ENCODE measurements at places on chromosomes 2 and 18.
A peak's percentile ranks its signal among the peaks of the same experiment; 100 is the strongest.

GRCh38 chr2:234341306-234341985 lies 155.4 kb downstream of the ARL4C start:
- H3K27me3 ChIP-seq, result no peaks in the 10 kb centered on the region
- DNase-seq, result no peak
- H3K27ac ChIP-seq, result no peak overlapping the region
- no peaks in the 10 kb centered on the region for H3K36me3 ChIP-seq
- no peaks in the 10 kb centered on the region for H3K4me1 ChIP-seq
- H3K4me3 ChIP-seq, result no peak overlapping the region

- no peak for DNase-seq
- no peaks in the 10 kb centered on the region for H3K4me1 ChIP-seq
- H3K27me3 ChIP-seq, result no peaks in the 10 kb centered on the region
- no peak overlapping the region for H3K4me3 ChIP-seq
- H3K27ac ChIP-seq, result no peak overlapping the region
Measured at GRCh38 chr2:186595219-186595618, 5.4 kb downstream of the ITGAV start.

DNA sequence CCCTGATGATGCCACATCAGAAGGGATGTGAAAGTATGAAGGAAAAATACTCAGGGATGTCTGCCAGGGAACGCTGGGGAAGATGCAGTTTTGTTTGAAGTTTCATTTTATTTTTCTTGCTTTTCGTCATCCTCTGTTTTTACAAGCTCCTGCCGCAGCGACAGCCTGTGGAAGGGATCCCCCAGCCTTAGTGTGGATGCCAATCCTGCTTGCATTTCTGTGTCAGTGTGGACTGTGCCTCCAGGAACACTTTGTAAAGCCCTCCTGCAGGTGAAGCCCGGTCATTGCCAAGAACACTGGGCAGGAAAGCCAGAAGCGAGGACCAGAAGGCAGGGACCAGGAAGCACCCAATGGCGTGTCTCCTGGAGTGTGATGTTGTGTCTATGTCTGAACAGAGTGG lies 234.3 kb downstream of the SEPTIN10 start:
- H3K36me3 ChIP-seq, result no peaks in the 10 kb centered on the region
- no peaks in the 10 kb centered on the region for H3K27me3 ChIP-seq
- H3K4me3 ChIP-seq, result no peak overlapping the region
- no peak overlapping the region for H3K27ac ChIP-seq
- no peaks in the 10 kb centered on the region for H3K4me1 ChIP-seq

DNA sequence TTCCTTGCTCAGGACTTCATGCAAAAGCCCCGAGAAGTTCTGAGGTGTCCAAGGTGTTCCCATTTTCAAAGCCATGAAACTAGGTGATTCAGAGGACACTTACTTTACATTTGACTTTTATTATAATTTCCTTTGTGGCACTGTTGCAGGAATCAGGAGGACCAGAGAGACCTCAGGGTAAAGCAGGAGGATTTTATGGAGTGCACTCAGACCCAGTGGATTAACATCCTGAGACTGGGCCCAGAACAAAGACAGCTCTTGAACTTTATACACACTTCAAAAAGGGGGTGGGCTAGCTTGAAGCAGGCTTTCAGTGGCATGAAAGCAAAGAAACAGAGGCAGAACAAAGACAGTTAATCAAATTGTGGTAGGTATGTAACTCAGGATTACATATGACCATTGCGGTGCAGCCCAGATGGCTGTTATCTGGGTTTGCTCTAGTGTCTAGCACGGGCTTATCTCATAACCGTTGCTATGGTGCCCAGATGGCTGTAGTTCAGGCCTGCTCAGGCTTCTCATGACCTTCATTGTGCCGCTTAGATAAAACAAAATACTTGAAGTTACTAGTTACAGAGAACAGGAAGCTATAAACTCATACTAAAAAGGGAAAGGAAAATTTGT lies 39.4 kb downstream of the TMEM182 start:
- no peaks in the 10 kb centered on the region for H3K27me3 ChIP-seq
- DNase-seq, result no peak
- no peaks in the 10 kb centered on the region for H3K36me3 ChIP-seq

DNA sequence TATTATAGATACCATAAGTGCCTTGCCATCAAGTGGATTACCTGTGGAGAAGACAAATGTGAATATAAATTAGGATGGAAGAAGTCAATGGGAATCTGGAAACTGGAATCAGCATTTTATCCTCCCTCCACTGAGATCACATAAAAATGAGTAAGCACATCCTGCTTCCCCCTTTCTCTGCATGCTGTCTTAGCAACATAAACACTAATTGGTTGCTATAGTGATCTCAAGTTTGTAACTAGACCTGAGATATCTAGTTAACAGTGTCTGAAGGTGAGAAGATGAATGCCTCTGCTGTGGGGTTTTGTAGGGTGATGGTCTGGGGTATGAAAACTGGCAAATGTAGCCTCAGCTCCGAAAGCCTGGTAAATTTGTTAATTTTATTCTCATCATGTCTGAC lies 1357.5 kb upstream of the CELF4 start:
- H3K36me3 ChIP-seq, result no peaks in the 10 kb centered on the region
- DNase-seq, result no peak
- no peaks in the 10 kb centered on the region for H3K4me1 ChIP-seq

DNA sequence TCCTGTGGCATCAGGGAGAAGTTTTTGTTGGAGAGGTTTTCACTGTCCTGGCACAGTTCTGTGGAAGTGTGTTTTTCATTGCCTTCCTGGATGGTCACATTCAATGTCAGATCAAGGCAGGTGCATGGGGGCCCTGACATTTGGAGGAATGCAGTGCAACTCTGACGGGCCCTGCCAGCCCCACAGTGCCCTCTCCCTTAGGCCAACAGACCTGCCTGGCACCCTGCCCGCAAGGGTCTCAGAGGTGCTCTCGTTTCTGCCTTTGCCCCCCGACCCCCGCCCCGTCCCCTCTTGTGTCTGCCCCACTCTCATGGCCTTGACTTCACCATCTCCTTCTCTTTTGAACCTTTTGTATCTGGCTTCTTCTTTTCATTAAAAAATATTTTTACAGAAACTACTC lies 257.2 kb upstream of the HDAC4 start:
- DNase-seq, result peak; percentile 36
- no peak overlapping the region for H3K4me3 ChIP-seq
- H3K27ac ChIP-seq, result no peak overlapping the region

GRCh38 chr2:37616677-37617005 lies 54.8 kb downstream of the CDC42EP3 start:
- no peaks in the 10 kb centered on the region for H3K4me1 ChIP-seq
- no peaks in the 10 kb centered on the region for H3K36me3 ChIP-seq
- DNase-seq, result no peak
- H3K27me3 ChIP-seq, result no peaks in the 10 kb centered on the region
- H3K27ac ChIP-seq, result peak overlapping the region; percentile 50

DNA sequence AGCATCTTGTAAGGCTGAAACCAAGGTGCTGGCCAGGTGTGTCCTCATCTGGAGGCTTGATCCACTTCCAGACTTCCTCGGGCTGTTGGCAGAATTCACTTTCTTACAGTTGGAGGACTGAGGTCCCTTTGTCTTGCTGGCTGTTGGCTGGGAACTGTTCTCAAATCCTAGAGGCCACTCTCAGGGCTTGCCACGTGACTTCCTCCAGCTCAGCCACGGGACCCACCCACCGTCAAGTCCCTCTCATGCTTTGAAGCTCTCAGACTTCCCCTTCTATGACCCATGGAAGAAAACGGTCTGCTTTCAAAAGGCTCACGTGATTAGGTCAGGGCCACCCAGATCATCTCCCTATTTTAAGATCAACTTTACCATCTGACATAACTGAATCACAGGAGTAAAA lies 77.1 kb downstream of the SMAD4 start:
- H3K4me3 ChIP-seq, result no peak overlapping the region
- H3K36me3 ChIP-seq, result no peaks in the 10 kb centered on the region
- H3K27me3 ChIP-seq, result no peaks in the 10 kb centered on the region
- no peak for DNase-seq

GRCh38 chr2:167863377-167863776 lies 384.0 kb downstream of the STK39 start:
- DNase-seq, result no peak
- no peaks in the 10 kb centered on the region for H3K27me3 ChIP-seq
- no peak overlapping the region for H3K27ac ChIP-seq
- no peak overlapping the region for H3K4me3 ChIP-seq
- no peaks in the 10 kb centered on the region for H3K4me1 ChIP-seq

DNA sequence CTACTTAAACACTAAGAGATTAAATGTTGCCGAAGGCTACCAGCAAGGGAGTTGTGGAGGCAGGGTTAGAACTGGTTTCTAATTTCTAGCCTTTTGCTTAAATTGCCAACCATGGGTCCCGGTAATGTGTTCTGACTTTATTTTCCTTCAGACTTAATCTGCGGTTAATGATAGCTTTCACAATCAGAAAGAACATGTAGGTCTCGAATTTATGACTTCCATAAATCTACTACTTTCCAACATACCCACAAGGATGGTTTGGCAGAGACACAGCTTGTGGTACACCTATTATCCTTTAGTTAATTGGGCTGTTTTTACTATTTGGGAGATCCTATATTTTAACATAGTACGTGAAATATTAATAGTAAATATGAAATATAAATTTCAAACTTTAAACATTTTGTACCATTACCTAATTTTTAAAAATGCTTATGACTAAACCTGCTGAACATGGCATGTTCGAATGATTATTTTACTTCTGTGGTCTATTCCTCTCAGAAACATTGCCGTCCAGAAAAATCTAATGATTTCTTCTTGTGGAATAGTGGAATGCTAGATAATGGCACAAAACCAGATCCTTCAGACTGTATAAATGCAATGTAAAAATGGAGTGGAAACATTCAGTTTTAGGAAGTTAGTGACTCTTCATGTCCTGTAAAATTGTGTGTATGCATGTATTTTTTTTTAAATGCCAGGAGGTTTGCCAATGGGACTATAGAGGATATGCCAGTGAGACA lies 41.3 kb downstream of the PARD3B start:
- H3K27ac ChIP-seq, result no peak overlapping the region
- H3K36me3 ChIP-seq, result no peaks in the 10 kb centered on the region
- no peaks in the 10 kb centered on the region for H3K4me1 ChIP-seq
- no peaks in the 10 kb centered on the region for H3K27me3 ChIP-seq
- DNase-seq, result no peak

- DNase-seq, result no peak
- H3K4me1 ChIP-seq, result no peaks in the 10 kb centered on the region
- no peak overlapping the region for H3K4me3 ChIP-seq
Measured at GRCh38 chr2:161725297-161725696, 101.1 kb downstream of the SLC4A10 start.

- no peak overlapping the region for H3K27ac ChIP-seq
- H3K4me3 ChIP-seq, result no peak overlapping the region
- no peaks in the 10 kb centered on the region for H3K27me3 ChIP-seq
- no peak for DNase-seq
- H3K36me3 ChIP-seq, result no peaks in the 10 kb centered on the region
Measured at GRCh38 chr2:186281726-186282125, 204.3 kb upstream of the ZC3H15 start.

GRCh38 chr18:48825101-48825745 lies 125.5 kb downstream of the SMAD7 start:
- H3K27me3 ChIP-seq, result no peaks in the 10 kb centered on the region
- peaks cover 5% of the 10 kb centered on the region for H3K4me1 ChIP-seq
- peak; percentile 30 for DNase-seq
- no peak overlapping the region for H3K4me3 ChIP-seq
- no peaks in the 10 kb centered on the region for H3K36me3 ChIP-seq
- H3K27ac ChIP-seq, result no peak overlapping the region

- DNase-seq, result no peak
- no peaks in the 10 kb centered on the region for H3K36me3 ChIP-seq
- H3K4me3 ChIP-seq, result no peak overlapping the region
- no peaks in the 10 kb centered on the region for H3K4me1 ChIP-seq
- no peaks in the 10 kb centered on the region for H3K27me3 ChIP-seq
Measured at GRCh38 chr18:50902797-50903196, 23.9 kb downstream of the ME2 start.

DNA sequence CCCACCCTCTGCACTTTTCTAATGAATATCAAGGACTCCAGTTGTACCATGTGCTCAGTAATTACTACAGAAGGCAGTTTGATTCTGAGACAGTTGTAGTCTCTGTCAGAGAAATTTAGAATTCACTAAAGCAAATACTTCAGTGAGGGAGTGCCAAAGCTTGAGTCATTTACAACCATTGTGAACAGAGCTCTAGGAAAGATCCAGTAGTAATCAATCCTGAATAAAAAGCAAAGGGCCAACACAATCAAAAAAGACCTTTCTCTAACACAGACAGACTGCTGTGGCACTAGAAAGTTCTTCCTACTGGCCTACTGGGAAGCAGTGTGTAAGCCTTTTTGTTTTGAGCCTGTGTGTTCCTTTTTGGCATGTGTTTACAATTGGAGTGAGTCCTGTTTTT lies 135.6 kb upstream of the UNC80 start:
- H3K27ac ChIP-seq, result no peak overlapping the region
- H3K27me3 ChIP-seq, result no peaks in the 10 kb centered on the region
- H3K36me3 ChIP-seq, result no peaks in the 10 kb centered on the region
- H3K4me1 ChIP-seq, result no peaks in the 10 kb centered on the region
- no peak overlapping the region for H3K4me3 ChIP-seq

GRCh38 chr2:28449488-28450395 lies 46.1 kb upstream of the PLB1 start:
- H3K36me3 ChIP-seq, result no peaks in the 10 kb centered on the region
- H3K27me3 ChIP-seq, result no peaks in the 10 kb centered on the region
- H3K27ac ChIP-seq, result no peak overlapping the region
- no peak for DNase-seq
- H3K4me1 ChIP-seq, result no peaks in the 10 kb centered on the region

All from Peyer's patch (tissue), 4 donors.